ENCODE measurements at places on chromosomes 11 and 22. TPM values are rescaled to one million over a fixed set of nuclear protein-coding genes. Genes with fewer than 3 reads are reported as not detected.
A peak's percentile ranks its signal among the peaks of the same experiment; 100 is the strongest.

DNA sequence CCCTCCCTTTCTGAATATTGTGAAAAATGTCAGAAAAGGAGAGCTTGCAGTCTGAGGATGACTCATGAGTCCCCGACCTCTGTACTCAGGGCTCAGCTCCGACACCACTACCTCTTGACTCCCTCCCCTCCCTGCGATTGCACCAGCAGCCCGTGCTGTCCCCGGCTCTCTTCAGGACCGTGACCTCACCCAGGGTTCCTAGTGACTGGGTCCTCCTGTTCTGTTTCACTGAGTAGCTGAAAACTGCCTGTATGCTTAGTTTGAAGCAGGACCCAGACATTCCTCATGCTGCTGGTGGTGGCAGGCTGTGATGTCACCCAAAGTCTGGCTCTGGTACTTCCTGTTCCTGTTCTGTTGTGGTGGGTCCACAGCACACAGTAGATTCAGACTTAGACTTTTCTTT lies 11.7 kb downstream of the PHRF1 start:
- peak; percentile 55 for DNase-seq

DNA sequence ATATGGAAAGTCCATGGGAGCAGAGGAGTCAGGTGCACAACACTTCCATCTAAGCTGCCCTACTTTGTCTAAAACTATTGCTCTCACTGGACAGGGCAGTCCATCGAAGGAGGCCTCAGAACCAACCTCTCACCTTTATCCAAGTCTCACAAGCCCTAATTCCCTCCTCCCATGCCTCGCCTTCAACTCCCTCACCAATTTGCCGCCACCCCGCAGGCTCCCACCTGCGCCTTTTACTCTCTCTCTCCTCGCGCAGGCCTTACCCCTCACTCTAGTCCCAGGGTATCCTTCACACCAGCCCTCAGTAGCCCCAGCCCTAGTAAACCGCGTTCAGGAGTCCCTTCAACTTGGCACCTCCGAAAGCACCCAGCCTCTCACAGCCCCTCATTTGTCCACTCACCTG lies 451 bp downstream of the FHIP1B start:
- DNase-seq, result no peak

DNA sequence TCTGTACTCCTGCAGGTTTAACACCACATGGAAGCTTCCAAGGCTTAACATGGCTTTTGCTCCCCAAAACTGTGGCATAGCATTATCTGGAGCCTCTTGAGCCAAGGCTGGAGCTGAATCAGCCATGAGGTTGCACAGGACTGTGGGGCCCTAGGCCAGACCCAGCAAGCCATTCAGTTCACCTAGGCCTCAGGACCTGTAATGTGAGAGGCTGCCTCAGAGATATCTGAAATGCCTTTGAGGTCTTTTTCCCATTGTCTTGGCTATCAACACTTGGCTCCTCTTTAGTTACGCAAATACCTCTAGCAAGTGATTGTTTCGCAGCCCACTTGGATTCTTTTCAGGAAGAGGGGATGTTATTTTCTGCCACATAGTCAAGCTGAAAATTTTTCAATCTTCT lies 72.0 kb downstream of the VPREB1 start:
- no peak for DNase-seq

GRCh38 chr22:48236261-48236660 lies 1473.8 kb downstream of the TBC1D22A start:
- DNase-seq, result no peak

- no peak for DNase-seq
Measured at GRCh38 chr11:85857098-85857497, 1.9 kb downstream of the CCDC83 start.

DNA sequence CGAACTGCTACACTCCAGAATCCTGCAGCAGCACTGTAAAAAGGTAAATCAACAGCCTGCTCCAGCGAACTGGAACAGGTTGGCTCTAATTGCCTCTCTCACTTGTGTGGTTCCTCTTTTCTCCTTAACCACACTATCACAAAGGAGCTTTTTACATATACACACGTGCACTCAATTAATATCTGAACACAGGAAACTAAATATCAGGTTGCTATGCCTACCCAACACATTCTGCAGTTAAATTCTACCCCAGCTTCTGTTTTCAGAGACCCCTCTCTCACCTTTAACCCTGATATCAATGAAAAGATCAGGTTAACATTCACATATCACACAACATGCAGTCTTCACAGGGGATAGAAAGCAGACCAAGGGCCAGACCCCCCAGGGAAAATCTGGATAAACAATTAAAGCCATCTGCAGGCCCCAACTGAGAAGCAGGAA lies 11.0 kb downstream of the RBFOX2 start:
- no peak for DNase-seq

- no peak for DNase-seq
Measured at GRCh38 chr11:67675058-67675747, 780 bp upstream of the ALDH3B2 start.

- no peak for DNase-seq
Measured at GRCh38 chr22:23397008-23397612, 183.0 kb downstream of the IGLL1 start.

GRCh38 chr22:17108256-17109112 lies 12.7 kb downstream of the TMEM121B start:
- DNase-seq, result no peak

DNA sequence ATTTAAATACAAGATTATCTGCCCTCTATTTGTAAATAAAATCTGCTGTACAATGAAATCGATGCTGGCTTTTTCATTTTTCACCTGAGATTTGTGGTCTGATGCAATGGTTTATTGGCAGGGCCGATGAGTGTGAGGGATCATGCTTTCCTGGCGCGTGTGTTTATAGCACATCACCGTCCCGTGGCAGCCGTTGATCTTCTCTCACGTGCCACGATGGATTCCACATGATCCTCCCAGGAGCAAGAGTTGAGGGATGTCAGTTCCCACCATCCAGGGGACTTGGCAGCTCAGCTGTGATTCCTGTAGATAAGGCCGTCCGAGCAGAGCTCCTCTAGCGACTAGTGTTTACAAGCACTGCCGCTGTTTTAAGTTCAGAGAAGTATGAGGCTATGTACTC lies 213.7 kb downstream of the TBC1D22A start:
- no peak for DNase-seq

GRCh38 chr11:104645261-104646222 lies 252.7 kb downstream of the CASP12 start:
- no peak for DNase-seq

DNA sequence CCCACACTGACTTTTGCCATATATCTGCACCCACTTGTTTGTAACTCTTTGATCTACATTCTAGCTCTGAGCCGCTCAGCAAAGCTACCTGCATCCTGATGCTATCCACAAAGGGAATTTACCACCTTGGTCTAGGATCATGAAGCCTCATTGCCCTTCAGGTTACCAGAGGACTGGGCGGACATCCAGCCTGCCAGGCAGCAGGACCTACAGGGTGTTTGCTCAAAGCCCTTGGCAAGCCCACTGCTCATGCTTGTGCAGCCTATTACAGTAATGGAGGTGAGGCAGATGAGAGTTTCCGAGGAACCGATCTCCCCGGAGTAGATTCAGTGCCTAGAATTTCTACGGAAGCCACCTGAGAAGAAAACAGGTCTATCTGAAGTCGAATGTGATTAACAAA lies 417.2 kb downstream of the OPCML start:
- no peak for DNase-seq

GRCh38 chr11:69510471-69511357 lies 29.3 kb downstream of the LINC01488 start:
- peak; percentile 20 for DNase-seq

- no peak for DNase-seq
Measured at GRCh38 chr11:130728185-130729180, 187.8 kb downstream of the SNX19 start.

DNA sequence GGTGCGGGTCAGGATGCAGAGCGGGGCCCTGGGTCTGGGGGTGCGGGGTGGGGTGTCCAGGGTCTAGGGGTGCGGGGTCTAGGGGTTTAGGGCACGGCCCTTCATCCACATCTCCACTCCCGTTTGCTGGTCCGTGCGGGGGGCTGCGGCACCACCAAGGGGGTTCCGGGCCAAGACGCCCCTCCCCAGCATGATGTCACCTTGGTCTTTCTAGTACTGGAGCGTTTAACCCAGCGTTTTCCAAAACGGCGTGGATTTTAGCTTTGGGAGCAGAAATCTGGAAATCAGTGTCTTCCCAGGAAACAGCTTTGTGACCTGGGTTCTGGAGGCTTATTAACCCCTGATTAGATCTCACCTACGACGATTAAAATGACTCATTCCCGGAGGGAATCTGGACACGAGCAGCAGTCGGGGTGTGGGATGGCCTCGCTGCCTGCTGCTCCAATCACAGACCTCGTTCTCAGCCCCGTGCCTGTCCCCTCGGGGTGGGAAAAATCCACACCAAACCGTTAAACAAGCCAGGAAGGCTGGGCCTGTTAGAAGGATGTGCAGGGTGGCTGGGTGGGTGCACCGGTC lies 759 bp downstream of the AP2A2 start:
- DNase-seq, result peak; percentile 72

- no peak for DNase-seq
Measured at GRCh38 chr22:23816156-23816976, 22.4 kb downstream of the DERL3 start.

- no peak for DNase-seq
Measured at GRCh38 chr11:133509924-133510697, 22.2 kb downstream of the OPCML start.

- DNase-seq, result peak; percentile 83
Measured at GRCh38 chr11:18527512-18527911, 770 bp upstream of the TSG101 start.

DNA sequence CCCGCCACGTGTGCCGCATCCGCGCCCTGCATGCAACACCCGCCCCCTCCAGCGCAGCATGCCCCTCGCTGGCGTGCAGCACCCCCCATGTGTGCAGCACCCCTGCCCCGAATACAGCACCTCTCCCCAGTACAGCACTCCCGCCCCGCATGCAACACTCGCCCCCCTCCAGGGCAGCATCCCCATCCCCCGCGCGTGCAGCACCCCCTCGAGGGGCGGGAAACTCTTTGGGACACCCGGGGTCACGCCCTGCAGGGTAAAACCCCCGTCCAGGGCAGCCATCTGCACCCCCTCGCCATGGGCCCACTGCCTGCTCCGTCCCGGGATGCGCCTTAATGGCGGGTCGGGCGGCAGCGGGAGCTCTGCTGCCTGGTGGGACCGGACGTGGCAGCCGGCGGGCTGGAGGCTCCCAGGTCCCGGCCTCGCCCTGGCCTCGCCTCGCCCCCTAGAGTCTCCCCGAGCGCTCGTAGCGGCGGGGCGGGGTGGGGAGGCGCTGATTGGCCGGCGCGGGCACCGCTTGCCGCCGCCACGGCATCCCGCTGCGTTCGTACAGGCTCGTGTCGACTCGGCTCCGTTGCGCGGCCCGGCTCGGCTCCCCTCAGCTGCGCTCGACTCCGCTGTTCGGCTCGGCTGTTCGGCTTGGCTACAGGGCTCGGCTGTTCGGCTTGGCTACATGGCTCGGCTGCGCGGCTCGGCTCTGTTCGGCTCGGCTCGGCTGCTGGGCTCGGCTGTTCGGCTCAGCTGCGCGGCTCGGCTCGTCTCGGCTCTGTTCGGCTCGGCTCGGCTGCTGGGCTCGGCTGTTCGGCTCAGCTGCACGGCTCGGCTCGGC lies 417 bp upstream of the BRSK2 start:
- DNase-seq, result peak; percentile 97

- no peak for DNase-seq
Measured at GRCh38 chr11:23789200-23789853, 707.5 kb upstream of the LUZP2 start.

- DNase-seq, result peak; percentile 73
Measured at GRCh38 chr11:128157423-128158298, 429.7 kb downstream of the ETS1 start.

- no peak for DNase-seq
Measured at GRCh38 chr22:22673628-22674027, 29.2 kb downstream of the GGTLC2 start.

- DNase-seq, result no peak
Measured at GRCh38 chr11:721741-722345, 15.8 kb downstream of the EPS8L2 start.

Gene C11orf52
- total RNA-seq, result 0.40 TPM

Gene LIF
- total RNA-seq, result 0.66 TPM

Gene HBG1
- total RNA-seq, result not detected

Gene TST
- 22.4 TPM for total RNA-seq

Gene MMP13
- not detected for total RNA-seq

Gene HMBS
- 35.4 TPM for total RNA-seq

Gene OR52I2
- total RNA-seq, result not detected

Gene OR51I1
- not detected for total RNA-seq

Gene OR9Q2
- total RNA-seq, result not detected

Measured in HFFc6 (cell line).